Neural crest cell (in vitro differentiated cells): ENCODE measurements at places on chromosomes 16 and 17. TPM values are rescaled to one million over a fixed set of nuclear protein-coding genes. Genes with fewer than 3 reads are reported as not detected.

Gene SPOP
- 51.9 and 60.3 TPM in 2 replicates for total RNA-seq

Gene HOXB6
- total RNA-seq = 9.6 and 11.5 TPM in 2 replicates

Gene ATP2C2
- total RNA-seq = 0.16 and 0.30 TPM in 2 replicates

Gene FAM20A
- total RNA-seq = 0.51 and 0.86 TPM in 2 replicates

Gene C16orf46
- total RNA-seq = 1.8 and 2.1 TPM in 2 replicates

Gene C17orf100
- 3.2 and 3.7 TPM in 2 replicates for total RNA-seq
